Nephron progenitor cell (in vitro differentiated cells): ENCODE measurements at places on chromosomes 6 and 20.

DNA sequence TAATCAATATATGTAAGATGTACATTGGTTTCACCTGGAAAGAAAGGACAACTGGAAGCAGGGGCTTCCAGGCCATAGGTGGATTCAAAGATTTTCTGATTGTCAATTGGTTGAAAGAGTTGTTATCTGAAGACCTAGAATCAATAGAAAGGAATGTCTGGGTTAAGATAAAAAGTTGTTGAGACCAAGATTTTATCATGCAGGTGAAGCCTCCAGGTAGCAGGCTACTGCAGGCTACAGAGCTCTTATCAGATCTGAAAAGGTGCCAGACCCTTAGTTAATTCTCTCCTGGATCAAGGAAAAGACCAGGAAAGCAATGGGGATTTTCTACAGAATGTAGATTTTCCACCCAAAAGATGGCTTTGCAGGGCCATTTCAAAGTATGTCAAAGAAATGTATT lies 487.2 kb downstream of the BTBD3 start:
- DNase-seq, result no peak

- no peak for DNase-seq
These were observed 12.9 kb downstream of the TGM2 start for GRCh38 chr20:38152175-38152620.

DNA sequence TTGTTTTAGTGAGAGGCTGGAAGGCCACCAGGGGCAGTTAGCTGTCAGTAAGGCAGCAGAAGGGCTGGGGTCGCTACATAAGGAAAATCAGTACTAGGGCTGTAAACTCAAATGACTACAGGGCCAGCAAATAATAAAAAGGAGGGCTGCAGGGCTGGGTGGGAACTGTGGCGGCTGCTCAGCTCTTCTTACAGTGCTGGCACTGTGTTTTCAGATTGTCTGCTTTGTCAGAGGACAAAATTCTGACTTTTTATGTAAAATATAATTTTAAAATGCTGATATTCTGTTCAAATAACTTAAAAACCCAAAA lies 23.2 kb downstream of the HLA-A start:
- DNase-seq, result no peak

- no peak for DNase-seq
These were observed 20.5 kb downstream of the NCOA7 start for GRCh38 chr6:125811259-125811658.

- no peak for DNase-seq
These were observed 25.2 kb downstream of the MAP7 start for GRCh38 chr6:136524936-136525413.

GRCh38 chr6:129253727-129254126 lies 370.8 kb downstream of the LAMA2 start:
- no peak for DNase-seq
